ENCODE measurements at places on chromosomes 1 and 21. TPM values are rescaled to one million over a fixed set of nuclear protein-coding genes. Genes with fewer than 3 reads are reported as not detected.

ALDH4A1 gene
- total RNA-seq, result 6.9 TPM

- no peak for DNase-seq
Observed at GRCh38 chr1:44316231-44316759, 38.8 kb downstream of the ERI3 start.

PTP4A2 gene
- 254 TPM for total RNA-seq

DNA sequence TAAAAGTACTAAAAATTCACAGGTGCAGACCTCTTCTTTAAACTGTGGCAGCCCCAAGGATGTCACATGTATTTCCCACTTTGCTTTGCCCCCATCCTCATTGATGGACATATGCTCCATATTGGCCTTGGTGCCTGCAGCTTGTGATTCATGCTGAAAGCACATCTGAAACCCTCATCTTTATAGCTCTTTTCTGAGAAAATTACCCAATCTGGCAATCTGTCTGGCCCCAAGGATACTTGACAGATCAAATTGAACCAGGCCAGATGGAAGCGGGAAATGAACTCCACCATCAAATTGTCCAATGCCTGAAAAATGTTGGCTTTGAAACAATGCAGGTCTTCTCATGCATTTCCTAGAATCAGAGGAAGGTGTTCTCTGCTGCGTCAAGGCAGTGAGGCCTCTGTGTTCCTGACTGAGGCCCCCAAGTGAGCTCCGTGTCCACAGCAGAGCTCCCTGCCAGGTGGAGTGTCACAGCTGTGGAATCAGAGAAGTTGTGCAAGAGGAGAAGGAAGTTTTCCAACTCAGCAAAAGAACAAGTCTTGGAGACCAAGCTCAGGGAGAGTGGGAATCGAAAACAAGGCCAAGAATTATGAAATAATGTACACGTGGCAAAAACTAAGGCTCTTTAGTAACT is 323.7 kb downstream of the PLPP3 start:
- peak; percentile 93 for DNase-seq

DNA sequence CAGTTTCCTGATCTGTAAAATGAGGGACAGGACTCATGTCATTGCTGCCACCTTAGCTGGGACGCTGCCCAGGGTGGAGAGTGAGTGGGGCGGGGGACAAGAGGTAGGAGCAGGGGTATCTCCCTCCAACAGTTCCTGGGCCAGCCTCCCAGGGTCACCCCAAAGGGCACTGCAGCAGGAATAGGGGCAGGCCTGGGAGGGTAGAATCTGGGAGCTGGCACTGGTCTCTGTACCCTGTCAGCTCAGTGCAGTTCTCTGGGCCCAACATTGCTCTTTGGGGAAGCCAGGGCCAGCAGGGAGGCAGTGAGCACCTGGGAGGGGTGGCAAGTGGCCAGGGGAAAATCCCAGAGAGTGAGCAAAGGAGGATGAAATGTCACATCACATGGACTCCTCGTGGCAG is 55.8 kb downstream of the ELK4 start:
- no peak for DNase-seq

GRCh38 chr1:243582326-243582725 is 267.7 kb downstream of the AKT3 start:
- DNase-seq, result peak; percentile 2

GRCh38 chr21:42160111-42160721 is 58.7 kb upstream of the ABCG1 start:
- DNase-seq, result no peak

ADAM30 gene
- total RNA-seq, result not detected

- no peak for DNase-seq
Observed at GRCh38 chr1:8397511-8397910, 79.6 kb downstream of the SLC45A1 start.

DNA sequence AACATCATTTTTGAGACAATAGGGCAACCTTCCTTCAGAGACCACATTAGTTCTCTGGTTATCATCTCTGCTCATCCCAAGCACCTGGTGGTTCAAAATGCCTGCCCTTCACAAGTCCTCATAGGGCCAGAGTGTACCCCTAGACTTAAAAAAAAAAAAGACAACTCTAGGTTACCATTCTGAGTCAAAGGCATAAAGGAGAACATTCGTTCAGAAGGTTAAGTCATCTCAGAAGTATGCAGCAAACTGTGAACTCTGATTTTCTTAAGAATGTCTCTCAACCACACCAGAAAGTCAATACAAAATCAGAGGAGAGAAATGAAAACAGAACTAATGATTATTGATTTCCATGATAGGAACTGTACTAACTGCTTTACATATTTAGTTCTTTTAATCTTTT is 9.2 kb upstream of the BEND5 start:
- DNase-seq, result no peak

GRCh38 chr21:33659568-33659949 is 17.3 kb downstream of the ITSN1 start:
- no peak for DNase-seq

SPRR2B gene
- not detected for total RNA-seq

Data from tongue (tissue), 3 donors.